ENCODE measurements at places on chromosomes 1 and 21.

DNA sequence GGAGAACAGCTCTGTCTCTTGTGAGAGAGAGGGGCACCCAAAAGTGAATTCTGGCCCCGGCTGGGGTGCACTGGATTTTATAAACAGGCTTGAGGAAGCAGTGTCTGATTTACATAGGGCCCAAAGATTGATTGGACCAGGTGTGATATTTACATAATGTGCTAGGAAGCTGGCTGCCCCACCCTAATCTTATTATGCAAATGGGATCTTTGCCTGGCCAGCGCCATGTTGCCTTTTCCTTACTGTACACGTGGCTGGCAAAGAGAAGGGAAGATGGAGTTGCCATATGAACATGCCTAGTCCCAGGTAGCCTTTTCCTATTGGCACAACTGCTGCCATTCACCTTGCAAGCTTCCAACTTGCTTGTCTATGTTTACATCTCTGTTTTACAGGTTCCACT lies 29.0 kb upstream of the CFHR4 start:
- DNase-seq: no peak

- no peak for DNase-seq
These were observed 6.1 kb upstream of the IGFN1 start for GRCh38 chr1:201184307-201185122.

- no peak for DNase-seq
These were observed 56.8 kb downstream of the ZBTB17 start for GRCh38 chr1:15918962-15919715.

- peak; percentile 49 for DNase-seq
These were observed 212.7 kb upstream of the FGGY start for GRCh38 chr1:59083946-59084865.

DNA sequence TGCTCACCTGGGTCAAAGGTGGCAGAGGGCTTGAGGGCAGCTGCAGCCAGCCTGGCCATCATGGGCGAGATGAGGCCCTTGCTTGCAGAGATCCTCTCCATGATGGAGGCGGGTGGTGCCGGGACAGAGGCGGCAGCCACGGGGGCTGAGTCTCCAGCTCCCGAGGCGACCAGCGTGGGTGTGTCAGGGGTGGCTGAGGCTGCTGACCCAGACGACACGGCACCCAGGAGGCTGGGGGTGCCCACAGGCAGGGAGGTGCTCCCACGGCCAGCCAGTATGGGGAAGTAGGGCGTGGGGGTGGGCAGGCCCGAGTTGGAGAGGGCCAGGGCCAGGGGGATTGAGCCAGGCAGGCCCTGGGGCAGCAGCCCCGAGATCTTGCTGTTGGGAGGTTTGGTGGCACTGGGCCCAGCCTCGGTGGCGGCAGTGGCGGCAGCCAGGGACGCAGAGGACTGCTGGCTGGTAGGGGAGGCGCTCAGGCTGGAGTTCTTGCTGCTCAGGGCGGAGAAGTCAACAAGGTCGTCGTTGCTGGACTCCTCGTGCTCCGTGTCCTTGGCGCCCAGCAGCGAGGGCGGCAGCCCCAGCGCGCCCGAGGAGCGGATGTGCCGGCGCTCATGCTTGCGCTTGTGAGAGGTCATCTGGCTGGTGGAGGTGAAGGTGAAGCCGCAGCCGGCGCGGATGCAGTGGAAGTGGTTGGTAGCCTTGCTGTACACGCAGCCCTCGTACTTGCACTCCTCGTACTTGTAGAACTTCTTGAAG lies 142.9 kb downstream of the CASZ1 start:
- no peak for DNase-seq

DNA sequence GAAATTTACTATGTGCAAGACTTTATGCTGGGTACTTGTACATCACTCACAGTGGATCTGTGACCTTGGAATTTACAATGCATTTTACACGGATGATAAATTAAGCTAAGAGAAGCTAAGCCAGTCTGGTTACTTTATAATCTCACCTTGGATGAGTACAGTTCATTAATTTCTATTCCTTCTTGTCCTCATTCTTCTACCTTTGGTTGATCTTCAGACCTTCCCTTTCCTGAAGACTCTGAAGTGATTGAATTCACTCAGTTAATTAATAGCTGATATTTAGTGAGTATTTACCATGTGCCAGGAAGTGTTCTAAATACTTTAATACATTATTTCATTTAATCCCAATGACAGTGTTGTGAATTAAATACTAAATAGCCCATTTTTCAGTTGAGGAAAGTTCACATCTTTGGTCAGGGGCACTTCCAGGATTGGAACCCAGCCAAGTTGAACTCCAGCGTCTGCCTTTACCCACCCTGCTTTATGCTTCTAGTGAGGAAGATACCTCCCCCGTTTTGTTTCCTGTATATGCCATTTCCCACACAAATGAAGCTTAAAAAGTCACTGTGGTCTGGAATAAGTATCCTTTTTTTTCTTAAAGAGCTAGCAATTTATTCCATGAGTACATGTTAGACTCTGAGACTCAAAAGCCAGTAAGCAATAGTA lies 146.6 kb downstream of the TLR5 start:
- DNase-seq: no peak

- no peak for DNase-seq
These were observed 600 bp downstream of the CLK2 start for GRCh38 chr1:155272466-155273342.

DNA sequence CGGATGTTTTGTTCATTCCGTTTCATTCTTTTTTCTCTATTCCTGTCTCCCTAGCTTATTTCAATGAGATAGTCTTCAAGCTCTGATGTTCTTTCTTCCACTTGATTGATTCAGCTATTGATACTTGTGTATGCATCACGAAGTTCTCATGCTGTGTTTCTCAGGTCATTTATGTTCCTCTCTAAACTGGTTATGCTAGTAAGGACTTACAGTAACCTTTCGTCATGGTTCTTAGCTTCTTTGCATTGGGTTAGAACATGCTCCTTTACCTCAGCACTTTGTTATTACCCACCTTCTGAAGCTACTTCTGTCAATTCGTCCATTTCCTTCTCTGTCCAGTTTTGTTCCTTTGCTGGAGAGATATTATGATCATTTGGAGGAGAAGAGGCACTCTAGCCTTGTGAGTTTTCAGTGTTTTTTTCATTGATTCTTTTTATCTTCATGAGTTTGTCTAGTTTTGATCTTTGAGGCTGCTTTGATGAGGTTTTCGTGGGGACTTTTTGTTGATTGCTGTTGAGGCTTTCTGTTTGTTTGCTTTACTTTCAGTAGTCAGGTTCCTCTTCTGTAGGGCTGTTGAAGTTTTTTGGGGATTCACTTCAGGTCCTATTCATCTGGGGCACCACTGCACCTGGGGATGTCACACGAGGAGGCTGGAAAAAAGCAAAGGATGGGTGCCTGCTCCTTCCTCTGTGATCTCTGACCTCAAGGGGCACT lies 496.9 kb upstream of the LRRC7 start:
- no peak for DNase-seq

- DNase-seq: no peak
These were observed 11.9 kb downstream of the TARDBP start for GRCh38 chr1:11024154-11024873.

Measured in left hindlimb (tissue), 1 donor.